ENCODE measurements at places on chromosomes 5 and 9.

- DNase-seq: no peak
Observed at GRCh38 chr5:163916861-163917260, 411.4 kb downstream of the MAT2B start.

GRCh38 chr5:11302663-11303062 is 541.6 kb upstream of the DAP start:
- no peak for DNase-seq

DNA sequence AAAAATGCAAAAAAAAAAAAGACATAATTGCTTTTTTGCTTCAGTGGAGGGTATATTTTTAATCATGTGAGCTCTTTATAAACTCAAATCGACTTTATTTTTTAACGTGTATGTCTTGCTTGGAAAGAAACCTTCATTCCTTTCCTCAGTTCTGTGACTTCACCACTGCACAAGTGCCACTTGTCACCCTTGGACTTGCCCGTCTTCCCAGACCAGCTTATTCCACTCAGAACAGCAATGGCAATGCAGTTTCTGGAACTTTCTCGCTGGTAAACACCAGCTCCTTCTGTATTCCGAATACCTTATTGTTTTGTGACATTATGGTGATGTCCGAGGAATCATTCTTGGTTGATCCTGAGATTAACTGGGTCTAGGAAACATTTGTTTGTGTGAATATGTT is 440.5 kb upstream of the ADAMTS16 start:
- no peak for DNase-seq

- DNase-seq: peak; percentile 77
Observed at GRCh38 chr5:60148366-60148765, 254.8 kb upstream of the PDE4D start.

DNA sequence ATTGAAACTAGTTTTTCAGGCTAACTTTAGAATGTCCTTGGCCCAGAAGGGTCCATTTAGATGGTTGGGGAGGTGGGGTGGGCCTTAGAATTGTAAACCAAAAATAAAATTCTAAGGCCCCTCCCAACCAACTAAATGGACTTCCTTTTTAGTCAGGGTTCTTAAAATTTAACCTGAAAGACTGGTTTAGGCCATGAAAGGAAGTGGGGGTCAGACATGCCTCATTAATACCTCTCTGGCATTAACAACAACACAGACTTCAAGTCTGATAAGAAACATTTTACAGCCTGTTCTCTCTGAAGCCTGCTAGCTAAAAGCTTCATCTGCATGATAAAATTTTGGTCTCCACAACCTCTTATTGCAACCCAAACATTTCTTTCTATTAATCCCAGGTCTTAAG is 65.5 kb upstream of the TNC start:
- DNase-seq: no peak

GRCh38 chr9:84387821-84388220 is 47.3 kb upstream of the SLC28A3 start:
- DNase-seq: no peak

DNA sequence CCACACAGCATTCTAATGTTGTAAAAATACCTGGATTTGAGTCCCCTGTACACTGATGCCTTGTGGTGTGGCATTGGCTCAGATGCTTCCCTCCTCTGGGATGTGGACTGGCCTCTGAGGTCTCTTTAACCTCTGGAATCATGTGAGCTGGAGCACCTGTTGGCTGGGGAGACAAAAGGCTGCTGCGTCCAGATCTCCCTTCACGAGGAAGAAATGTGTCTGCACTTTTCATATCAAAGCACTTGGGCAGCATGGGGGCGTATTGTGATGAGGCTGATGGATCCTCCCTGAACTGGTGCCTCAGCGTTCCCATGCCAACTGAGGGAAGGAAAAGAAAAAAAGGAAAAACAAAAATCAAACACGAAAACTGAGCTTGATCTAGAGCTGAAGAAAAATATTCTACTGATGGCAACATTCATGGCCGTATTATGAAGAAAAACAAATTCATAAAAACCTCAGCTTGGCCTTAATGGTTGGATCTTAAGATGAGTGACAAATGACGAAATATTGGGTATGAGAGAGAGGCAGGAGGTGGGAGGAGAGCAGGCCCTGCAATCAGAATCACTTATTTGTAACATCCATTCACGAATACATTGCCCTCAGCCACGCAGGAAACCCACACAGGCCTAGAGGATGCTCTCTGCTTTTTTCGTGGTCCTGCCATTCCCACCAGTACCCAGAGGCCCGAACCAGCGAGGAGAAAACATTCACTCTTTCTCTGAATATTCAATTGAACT is 26.2 kb downstream of the GRIA1 start:
- no peak for DNase-seq

DNA sequence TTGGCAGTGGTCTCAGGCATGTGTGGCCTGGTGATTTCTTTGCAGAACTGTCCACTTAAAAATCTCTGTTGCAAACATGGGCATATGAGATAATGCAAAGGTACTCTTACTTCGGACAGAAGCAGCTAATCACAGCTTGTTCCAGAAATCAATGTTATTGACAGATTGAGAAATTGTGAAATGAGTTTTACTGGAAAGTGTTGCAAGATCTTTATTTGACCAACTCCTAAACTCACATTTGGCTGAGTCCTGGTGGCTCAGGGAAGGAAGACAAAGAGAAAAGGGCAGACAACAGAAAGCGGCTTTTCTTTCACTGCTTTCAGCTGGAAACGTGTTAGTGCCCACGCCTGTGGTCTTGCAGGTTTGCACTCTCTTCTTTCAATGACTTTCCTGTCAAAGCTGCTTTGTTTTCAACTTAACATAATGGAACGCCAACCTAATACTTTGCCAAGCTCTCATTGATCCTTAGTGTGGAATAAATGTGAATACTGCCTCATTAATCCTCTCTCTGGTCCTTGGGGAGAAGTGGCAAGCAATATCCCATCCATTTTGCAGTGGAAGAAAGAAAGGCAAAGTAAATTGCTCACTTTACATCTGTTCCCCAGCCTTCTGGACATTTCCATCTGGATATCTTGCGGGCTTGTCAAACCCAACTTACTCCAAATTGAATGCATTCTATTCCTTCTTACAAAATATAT is 586.4 kb downstream of the LRRC70 start:
- DNase-seq: no peak

GRCh38 chr5:137001026-137001569 is 498.0 kb downstream of the SPOCK1 start:
- no peak for DNase-seq

DNA sequence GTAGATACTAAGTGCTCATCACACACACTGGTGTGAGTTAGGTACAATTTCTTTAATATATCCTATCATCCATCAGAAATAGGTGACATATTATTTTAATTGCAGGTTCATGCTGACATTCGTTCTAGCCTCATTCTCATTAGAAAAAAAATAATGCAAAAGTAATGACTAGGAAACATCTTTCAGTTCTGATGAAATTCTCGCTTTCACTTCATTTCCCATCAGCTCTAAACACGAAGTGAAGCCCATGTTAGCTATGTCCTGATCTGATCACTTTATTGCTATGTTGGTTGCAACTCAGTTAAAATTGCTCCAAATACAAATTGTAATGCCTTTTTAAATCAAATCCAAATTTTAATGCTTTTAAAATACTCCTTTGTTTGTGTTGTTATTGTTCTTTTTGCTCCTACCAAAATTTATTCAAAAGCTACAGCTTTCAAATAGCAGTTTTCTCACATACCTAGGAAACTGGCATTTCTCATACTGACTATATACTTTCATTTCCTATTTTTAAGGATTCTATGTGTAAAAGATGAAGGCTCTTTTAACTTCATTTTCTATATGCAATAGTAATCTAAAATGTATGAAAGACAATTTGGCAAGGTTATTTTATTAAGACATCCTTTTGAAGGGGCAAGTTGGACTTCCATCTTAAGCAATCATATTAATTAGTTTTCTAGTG is 1237.8 kb upstream of the ACO1 start:
- no peak for DNase-seq

- no peak for DNase-seq
Observed at GRCh38 chr9:136367296-136368145, 4.0 kb upstream of the DNLZ start.

DNA sequence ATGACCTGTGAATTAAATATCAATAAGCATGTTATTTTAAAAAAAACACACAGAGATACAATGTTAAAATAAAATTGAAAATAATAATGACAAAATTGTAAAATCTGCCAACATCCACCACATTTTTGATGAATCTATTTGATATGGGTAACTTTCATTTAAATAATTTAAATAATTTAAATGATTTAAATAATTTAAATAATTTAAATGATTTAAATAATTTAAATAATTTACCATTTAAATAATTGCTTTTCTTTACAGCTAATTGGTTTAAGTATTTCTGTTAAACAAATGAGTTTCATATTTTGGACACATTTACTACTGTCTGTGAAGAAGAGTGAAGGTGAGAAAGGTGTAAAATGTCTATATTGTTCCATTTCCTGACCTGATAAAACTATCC is 22.1 kb upstream of the GABRA6 start:
- DNase-seq: no peak

- no peak for DNase-seq
Observed at GRCh38 chr5:176535101-176535663, 2.0 kb downstream of the RNF44 start.

- peak; percentile 91 for DNase-seq
Observed at GRCh38 chr5:73093943-73094342, 26.4 kb upstream of the TMEM171 start.
